HAP-1 (cell line): ENCODE measurements at places on chromosomes 6 and 20.

DNA sequence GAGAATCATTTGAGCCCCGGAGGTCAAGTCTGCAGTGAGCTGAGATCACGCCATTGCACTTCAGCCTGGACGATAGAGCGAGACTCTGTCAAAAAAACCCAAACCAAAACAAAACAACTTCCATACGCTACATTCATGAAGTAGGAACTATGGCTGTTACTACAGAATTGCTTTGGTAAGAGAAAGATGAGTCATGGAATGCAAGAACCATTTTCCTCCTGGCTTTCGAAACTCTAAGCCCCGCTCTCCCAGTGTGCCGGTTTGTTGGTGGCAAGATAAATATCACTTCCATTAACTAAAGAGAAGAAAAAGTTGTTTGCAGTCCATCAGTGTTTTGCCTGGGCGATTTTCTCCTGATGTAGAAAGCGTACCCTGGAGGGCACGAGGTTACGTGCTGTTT is 61.3 kb downstream of the ZDHHC14 start:
- DNase-seq = no peak

- no peak for DNase-seq
Measured at GRCh38 chr6:4021854-4022695, 56.9 kb downstream of the FAM217A start.

DNA sequence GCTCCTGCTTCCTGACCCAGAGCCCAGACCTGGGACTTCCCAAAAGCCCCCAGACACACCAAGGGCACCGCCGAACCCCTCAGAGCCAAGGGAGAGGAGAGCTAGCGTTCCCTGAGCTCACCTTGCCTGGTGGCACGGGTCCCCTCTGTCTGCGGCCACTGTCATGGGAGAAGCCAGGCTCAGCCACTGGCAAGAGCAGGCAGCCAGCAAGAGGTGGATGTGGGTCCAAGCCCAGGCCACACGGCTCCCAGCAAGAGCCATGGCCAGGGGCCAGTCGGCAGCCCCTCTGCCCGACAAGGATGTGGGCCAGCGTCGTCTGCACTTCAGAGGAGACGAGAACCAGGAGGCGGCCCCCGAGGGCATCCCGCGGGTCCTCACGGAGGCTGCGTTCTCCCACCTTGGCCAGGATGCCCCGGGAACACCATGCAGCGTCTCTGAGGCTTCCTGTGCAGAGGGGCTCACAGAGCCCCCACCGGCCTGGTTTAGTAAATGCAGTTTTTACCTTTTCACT is 2.2 kb upstream of the PPDPF start:
- no peak for DNase-seq

GRCh38 chr20:35277531-35278395 is at the start of gene MMP24OS:
Gene MMP24OS (minus strand): TSS chr20:35278122. CDS start chr20:35277929, 193 bp downstream.
- DNase-seq = peak; percentile 90

DNA sequence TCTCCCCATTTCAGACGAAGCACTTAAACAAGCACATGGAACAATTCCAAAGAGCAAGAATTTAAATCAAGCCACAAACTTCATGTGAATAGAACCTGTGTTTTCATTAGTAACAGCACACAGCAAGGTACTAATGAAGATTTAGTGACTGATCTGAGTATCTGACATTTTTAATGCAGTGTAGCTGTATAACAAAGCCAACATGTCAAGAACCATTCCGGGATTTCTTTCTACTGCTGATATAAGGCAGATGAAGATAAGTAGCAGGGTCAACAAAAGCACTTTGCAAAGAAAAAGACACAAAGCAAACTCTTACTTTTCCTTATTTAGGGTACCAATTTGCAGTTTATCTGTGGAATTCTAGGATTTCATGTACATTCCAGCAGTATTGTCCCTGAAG is 11.3 kb downstream of the SLC17A5 start:
- DNase-seq = peak; percentile 58

DNA sequence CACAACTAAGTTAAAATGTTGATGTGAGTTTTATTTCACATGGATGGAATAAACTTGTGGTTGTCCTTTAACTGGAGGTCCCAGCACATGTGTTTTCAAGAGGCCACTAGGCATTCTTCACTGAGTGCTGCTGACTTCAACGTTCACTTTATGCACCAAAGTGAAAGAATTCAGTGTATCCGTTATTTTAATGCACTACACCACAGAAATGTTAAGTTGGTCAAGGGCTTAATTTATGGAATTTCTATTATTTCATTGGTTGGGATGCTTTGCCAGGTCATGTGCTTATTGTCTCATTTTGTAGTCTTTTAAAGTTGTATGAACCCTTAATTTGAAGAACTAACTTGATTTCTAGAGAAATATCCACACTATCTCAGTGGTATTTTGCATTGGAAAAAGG is 106.4 kb downstream of the PPP1R14C start:
- DNase-seq = no peak

- no peak for DNase-seq
Measured at GRCh38 chr6:70112716-70113115, 190.2 kb downstream of the COL9A1 start.

DNA sequence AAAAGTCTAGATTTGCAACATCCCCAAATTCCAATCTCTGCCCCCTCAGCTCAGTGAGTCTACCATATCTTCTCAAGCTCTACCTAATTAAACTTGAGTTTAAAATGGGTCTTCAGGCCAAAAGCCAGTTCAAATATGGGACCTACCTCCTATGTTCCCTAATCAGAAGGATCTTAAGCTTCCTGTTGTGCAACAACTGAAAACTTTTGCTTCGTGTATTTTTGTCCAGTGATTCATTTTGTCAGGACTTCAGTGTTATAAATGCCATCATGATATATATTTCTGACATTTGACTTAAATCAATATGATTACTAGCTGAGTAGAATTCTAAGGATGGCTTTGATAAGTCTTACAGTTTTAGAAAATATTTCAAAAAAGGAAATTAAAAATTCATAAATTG is 622.6 kb upstream of the PTCHD4 start:
- no peak for DNase-seq

DNA sequence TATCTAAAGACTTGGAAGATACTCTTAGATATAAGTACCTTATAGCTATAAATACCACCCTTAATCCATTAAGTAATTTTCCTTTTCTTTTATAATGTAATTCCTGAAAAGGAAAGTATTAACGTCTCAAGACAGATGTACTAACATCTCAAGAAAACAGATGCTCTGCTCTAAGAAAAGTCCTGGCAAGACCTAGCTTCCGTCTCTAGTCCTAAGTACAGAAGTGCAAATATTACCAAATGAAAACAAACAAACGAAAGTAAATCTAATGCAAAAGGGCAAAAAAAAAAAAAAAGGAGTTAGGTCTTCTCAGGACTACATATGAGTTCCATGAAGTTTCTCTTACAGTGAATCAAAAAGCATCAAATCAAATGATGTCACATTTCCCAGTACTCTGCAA is 106.8 kb upstream of the PDE10A start:
- no peak for DNase-seq

GRCh38 chr6:126069449-126069848 is 83.1 kb downstream of the TRMT11 start:
- DNase-seq = no peak

- no peak for DNase-seq
Measured at GRCh38 chr6:48183178-48183577, 72.2 kb upstream of the PTCHD4 start.

DNA sequence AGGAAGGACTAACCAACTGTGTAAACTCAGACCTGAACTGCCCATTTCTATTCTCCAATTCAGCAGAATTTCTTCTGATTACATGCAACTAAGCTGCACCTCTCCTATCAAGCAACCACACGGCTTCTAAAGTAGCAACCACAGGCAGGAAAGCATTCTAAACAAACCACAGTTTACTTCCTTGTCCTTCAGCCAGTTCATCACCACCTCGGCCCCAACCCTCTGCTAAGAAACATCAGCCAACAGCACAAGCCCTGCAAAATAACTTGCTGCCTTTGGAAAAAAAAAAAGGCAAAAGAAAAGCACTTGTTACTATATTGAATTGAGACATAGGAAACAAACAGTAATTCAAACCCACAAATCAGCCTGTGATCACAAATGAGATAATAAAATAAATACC is 140.3 kb downstream of the NFATC2 start:
- no peak for DNase-seq

DNA sequence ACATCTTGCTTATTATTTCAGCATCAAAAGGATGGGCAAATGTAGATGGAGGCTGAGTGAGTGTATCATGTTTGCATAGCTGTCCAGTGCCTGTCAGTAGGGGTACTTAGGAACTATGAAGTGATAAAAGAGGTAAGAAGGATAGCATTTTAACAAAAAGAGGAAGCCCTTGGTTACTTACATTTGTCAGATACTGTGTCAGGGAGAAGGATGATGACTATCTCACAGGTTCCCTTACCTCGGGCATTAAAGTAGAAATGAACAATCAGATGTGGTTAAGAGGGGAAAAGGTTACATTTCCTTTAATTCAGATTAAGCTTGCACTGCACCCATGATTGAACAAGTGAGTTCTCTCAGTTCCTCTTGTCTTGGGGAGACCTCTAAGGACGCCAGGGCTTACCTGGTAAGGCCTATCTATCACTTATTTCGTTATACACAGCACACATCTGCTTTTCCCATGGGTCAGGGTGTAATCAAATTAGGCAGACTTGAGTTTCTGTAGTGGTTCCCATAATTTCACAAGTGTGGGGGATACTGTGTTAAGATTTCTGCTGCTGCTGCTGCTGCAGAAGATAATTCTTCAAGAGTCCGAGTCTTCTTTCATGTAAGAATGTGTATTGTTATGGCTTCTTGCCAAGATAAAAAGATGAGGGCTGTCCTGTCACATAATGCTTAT is 4.5 kb downstream of the FOXO3 start:
- no peak for DNase-seq

DNA sequence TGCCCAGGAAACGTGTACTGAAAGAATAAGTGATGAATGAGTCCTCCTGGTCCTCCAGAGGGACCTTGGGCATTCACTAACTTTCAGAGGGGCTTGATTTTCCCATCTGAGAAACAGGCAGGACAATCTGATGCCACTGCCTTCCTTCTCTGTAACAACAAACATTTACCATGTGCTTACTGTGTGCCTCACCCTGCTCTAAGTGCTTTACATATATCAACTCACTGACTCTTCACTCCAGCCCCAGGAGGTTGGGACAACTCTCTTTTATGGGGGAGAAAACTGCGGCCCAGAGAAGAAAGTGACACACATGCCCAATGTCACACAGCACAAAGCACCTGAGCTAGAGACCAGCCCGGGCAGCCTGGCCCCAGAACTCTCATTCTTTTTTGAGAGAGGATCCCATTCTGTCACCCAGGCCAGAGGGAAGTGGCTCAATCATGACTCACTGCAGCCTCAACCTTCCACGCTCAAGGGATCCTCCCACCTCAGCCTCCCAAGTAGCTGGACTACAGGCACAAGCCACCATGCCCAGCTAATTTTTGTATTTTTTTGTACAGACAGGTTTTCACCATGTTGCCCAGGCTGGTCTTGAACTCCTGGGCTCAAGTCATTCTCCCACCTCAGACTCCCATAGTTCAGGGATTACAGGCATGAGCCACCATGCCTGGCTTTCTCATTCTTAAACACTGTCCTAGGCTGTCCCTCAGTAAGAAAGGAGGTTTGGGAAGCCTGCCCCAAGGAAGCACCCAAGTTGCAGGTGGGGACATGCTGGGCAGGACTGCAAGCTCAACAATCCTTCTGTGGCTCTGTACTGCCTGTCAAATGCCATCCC is 38.0 kb downstream of the NOL4L start:
- no peak for DNase-seq

GRCh38 chr6:16199804-16200203 is 38.6 kb upstream of the GMPR start:
- no peak for DNase-seq

- no peak for DNase-seq
Measured at GRCh38 chr6:15526212-15526701, 136.6 kb downstream of the DTNBP1 start.
